Lung microvascular endothelial cell (primary cell): ENCODE measurements at places on chromosomes 1 and 21.
A peak's percentile ranks its signal among the peaks of the same experiment; 100 is the strongest.

DNA sequence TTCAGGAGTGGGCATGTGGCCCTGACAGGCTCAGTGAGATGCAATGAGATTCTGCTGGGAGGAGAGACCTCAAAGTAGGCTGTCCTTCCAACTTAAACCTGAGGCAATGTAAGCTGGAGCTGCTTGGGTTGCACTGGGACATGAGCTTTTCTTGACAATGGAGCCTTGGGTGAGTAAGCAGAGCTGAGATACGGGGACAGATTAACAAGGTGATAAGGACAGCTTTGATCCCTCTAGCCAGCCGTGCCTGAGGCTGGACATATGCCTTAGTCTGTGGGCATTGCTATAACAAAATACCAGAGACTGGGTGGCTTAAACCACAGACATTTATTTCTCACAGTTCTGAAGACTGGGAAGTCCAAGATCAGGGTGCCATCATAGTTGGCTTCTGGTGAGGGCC is 18.3 kb upstream of the NGF start:
- DNase-seq = no peak

DNA sequence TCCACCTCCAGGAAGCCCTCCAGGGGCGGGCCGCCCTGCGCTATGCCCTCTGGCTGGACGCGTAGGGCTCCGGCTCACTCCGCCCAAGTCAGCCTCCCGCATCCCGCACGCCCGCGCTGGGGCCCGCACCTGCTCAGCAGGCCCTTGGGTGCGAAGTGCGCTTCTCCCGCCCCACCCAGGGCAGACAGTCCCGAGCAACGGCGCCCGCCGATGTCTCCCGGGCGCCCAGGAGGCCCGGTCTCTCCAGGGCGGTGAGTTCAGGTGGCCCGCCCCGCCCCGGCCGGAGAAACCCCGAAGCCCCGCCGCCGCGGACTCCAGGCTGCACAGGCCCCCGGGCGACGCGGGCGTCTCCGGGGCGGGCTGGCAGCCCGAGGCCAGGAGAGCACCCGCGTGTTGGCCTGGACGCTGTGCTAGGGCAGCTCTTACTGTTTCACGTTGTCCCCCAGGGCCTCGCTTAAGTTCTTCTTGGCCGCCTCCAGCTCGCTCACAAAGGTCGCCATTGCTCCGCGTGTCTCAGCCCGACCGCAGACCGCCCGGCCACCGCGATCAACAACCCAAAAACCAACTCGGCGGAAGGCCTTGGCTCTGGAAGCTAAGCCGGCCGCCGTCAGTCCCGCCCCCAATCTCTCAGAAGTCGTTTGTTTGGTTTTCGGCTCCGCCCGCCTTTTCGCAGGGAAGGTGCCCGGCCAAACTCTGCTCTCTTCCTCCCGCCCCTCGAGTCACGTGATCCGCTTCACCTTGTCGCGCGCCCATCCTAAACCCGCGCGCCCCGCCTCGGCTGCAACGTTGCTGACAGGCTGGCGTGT is at the start of gene TADA1:
Gene TADA1, minus strand, starts transcription at position 531 of the 806 bp plus-strand sequence. Its CDS starts 31 bp downstream, at position 500.
- DNase-seq = peak; percentile 98

DNA sequence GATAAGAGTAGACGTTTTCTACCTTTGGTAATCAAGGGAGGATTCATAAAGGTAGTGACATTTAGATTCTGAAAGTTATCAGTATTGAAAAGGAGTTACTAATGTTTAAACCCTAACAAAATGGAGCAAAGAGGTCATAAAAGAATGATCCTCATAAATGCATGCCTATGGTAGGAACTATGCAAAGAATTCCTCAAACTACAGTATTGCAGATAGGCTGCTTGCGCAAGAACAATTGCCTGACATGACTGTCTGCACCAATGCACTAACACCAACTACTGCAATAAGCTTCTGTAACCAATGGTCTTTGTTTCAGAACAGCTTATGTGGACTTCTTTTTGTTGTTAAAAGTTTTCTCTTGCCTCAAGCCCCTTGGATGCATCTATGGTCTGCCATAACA is 597.3 kb upstream of the ADGRL4 start:
- DNase-seq = no peak

DNA sequence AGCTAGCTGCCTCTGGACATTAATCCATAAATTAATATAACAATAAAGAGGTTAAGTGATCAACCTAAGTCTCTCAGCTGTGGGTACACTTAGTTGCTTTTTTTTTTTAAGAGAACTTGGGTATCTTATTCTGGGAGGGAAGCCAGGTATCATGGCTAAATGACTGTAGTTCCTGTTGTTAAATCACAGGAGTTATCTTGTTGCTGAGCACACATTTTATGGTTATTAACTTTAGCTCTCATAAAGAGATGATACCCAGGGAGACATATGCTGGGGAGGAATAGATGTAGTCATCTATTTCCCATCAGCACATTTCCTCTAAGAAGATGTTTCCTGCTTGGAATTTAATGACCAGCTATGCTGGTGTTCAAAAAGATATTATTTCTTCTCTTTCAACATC is 227.8 kb downstream of the PTGER3 start:
- no peak for DNase-seq

- no peak for DNase-seq
Observed at GRCh38 chr1:24966121-24966723, 36.1 kb upstream of the RUNX3 start.

- DNase-seq = no peak
Observed at GRCh38 chr1:34019741-34020552, 145.1 kb downstream of the CSMD2 start.
